ENCODE measurements at places on chromosomes 7 and 10.

- DNase-seq, result no peak
These were observed 13.6 kb downstream of the NCOA4 start for GRCh38 chr10:46016811-46017210.

DNA sequence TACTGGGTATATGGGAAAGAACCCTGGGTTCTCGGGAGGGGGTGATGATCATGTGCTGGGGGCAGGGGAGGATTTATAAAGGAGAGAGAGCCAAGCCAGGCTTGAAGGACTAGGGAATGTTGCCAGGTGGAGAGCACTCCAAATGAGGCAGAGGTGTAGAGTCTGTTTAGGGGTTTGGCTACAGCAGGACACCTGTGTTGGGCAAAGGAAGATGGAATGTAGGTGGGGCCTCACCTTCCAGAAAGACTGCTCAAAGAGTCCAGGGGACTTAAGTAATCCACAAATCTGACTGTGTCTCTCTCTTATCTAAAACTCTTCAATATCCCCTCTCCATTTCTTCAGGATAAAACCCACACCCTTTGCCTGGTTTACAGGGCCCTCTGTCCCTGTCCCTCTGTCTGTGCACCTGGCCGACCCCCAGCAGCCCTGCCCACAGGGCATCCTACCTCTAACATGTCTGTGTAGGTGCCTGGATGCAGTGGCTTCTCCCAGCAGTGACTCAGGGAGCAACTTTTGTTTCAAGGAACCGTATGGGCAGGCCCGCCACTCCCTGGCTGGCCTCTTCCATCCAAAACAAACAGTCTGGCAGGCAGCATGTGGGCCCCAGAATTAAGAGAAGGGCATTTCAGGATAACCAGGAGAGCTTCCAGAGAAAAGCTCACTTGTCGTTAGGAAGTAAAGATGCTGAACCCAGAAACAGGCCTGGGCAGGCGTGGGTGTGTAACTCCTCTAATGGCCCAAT is 10.6 kb upstream of the PLEKHA1 start:
- no peak for DNase-seq

DNA sequence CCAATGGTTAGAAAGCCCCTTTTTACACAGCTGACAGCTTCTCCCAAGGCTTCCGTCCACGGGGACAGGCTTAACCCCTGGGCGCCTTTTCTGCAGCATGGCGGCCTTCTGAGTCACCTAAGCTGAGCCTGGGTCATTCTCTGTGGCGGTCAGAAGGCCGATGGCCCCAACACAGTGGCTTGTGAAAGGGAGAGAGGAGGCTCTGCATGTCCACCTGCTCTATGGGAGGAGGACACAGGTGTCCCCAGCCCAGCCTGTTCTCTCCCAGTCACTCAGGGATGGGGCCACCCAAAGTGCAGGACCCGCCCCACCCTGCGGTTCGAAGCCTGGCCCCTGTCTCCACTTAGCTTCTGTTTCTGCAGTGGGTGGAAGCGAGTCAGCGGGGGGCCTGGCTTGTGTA is 20.4 kb upstream of the TTYH3 start:
- no peak for DNase-seq

- no peak for DNase-seq
These were observed 28.2 kb downstream of the MINDY4 start for GRCh38 chr7:30799206-30799975.

DNA sequence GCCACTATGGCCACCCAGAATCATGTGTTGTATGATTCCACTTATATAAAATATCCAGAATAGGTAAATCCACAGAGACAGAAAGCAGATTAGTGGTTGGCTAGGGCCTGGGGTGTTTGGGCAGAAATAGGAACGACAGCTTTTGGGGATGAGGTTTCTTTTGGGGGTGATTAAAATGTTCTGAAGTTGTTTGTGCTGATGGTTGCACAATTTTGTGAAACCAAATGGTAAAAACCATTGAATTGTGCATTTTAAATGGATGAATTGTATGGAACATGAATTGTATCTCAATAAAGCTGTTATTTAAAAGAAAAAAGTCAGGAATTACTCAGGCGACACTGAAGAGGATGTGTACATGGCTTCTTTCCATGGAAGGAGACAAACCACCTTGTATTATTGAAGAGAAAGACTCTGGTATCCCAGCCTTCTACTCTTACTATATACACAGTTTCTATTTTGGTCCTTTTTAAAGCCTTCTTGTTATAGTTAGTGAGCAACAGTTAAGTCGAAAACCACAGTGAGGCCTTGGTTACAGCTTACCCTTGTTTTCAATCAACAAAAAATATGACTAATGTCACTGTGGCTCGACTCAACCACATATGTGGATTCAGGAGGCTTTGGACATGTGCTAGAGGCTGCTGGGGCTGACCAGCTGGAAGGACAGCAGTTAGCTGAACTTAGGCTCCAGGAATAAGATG is 57.1 kb upstream of the KMT2E start:
- no peak for DNase-seq

- no peak for DNase-seq
These were observed 44.9 kb downstream of the CCDC71L start for GRCh38 chr7:106615808-106616707.

GRCh38 chr7:115226410-115226809 is 304.5 kb downstream of the MDFIC start:
- no peak for DNase-seq

GRCh38 chr10:88130912-88131311 is 267.5 kb downstream of the PTEN start:
- DNase-seq, result no peak

- DNase-seq, result no peak
These were observed 103.4 kb downstream of the ITIH5 start for GRCh38 chr10:7563368-7563767.

DNA sequence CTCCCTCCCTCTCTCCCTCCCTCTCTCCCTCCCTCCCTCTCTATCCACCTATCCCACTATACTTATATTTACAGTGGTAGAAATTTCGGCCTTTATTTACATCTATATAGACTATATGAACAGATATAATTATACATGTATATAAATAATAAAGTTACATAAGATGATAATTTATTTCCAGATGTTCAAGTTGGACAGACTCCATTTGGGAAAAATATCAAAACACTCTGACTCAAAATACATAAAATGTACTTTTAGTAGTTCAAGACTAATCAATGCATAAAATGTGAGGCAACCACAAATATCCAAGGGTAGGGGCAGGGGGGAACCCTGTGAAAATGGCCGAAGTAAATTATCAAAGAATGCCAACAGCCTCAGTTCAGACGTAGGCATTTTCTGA is 203.0 kb downstream of the FANK1 start:
- no peak for DNase-seq

GRCh38 chr7:122682815-122683550 is 15.9 kb downstream of the RNF133 start:
- no peak for DNase-seq

All from activated CD8-positive, alpha-beta memory T cell treated with anti-CD3 and anti-CD28 coated beads for 1 hour (primary cell).